ENCODE measurements at places on chromosomes 12 and 14.

- DNase-seq = no peak
Observed at GRCh38 chr14:22973217-22974032, 8.9 kb downstream of the AJUBA start.

DNA sequence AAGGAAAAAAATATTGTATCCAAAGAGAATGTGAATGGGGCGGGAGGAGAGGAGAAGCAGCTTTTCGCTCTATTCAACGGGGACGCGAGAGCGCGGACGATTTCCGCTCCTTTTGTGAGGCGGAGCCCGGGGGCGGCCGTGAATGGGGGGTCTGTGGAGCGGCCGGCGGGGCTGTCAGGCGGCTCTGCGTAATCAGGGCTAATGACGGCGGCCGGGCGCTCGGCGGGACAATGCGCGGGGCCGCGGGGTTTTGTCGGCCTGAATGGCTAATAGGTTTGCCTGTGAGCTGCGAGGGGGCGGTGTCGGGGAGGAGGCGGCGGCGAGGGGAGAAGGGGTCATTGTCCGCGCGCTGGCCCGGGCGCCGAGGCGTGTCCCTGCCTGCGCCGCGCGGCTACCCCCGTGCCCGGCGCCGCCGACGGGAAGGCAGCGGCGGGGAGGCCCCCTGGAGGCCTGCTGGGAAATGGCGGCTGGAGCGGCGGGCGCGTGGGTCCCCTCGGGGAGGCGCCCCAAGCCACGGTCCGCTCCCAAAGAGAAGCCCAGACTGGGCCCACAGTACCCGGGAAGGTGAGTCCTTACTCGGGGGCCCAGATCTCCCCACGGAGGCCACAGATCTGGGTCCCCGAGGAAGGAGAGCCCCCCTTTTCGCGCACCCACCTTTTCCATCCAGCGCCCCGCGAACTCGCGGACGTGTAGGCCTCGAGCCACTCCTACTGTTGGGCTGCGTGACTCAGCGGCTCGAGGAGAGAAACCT, 6.0 kb downstream of the SIX6 start:
- DNase-seq = no peak

DNA sequence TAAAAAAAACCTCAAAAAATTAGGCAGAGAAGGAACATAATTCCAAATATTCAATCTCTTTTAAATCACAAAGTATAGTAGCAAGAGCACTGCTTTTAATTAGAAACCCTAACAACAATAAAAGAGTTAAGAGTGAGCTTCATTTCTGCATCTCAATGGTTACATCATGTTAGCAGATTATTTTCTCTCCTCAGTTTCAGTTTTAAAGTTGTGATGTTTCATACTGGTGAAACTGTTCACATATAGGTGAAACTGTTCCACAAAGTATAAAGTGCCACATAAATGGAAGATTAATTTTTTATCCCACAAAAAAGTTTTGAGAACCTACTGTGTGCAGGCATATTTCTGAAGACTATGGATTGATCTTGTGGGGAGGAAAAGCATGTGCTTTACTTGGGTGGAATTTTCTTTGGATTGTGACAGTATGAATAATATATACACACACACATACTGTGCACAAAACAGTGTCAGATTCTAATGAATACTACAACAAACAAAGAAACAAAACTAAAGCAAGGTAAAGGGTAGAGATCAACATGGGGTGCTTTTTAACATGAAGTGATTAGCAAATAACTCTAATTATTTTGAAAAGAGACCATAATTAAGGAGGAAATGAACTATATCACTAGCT, 17.1 kb downstream of the LUM start:
- DNase-seq = no peak

- DNase-seq = no peak
Observed at GRCh38 chr12:4145990-4146859, 127.3 kb upstream of the CCND2 start.

DNA sequence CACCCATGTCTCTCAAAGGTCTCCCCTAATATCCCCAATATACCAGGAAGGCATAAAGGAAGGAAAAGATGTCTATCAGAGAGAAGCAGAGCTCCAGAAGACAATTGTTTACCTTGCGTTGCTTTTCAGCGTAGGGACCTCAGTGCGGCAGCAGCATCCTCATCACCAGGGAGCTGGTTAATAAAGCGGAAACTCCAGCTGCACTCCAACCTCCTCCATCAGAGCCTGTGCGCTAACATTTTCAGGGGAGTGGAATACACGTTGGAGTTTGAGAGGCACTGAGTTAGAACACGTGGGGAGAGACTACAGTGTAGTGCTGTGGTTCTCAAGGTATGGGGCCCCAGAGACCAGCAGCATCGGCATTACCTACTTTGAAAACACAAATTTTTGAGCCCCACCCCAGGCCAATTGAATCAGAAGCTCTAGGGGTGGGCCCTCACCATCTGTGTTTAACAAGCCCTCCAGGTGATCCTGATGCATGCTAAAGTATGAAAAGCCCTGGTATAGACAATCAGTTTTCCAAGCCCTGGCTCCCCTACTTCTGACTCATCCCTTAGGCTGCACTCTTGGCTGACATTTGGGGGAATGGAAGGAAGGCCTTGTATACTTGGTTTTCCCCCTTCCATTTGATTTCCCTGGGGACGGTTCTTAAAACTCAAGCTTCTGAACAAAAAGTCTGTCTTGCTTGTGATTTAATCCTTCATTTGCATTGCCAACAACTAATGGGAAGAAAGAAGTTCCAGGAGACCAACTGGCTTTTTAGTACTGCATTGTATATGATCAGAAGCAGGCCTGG, 419.0 kb upstream of the CCDC196 start:
- no peak for DNase-seq

DNA sequence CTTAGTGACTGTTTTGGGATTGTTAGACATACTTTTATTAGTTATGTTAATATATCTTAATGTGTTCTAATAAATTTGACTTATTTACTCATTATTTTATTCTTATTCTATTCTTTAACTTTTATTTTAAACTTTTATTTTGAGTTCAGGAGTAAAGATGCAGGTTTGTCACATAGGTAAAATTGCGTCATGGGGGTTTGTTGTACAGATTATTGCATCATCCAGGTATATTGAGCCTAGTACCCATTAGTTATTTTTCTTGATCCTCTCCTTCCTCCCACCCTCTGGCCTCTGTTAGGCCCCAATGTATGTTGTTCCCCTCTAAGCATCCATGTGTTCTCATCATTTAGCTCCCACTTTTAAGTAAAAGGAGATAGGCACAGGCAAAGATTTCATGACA, 495.5 kb downstream of the MDGA2 start:
- no peak for DNase-seq

DNA sequence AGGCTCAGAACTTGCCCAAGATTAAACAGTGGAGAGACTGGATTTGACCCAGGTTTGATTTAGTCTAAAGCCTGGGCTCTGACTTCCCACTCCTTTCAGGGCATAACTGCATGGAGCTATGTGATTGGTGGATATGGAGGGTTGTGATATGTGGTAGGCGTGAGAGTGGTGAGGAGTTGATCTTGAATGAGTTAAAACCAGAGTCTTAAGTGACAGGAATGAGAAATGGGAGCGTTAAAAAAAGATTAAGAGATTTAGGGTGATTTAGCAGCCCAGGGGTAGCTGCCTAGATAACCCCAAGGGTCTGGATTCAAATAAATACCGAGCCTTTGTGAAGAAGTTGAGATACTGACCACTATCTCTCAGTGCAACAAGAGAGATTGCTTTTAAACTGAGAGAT, 8.4 kb downstream of the SYNDIG1L start:
- no peak for DNase-seq

GRCh38 chr14:80628547-80628946, 313.0 kb downstream of the CEP128 start:
- DNase-seq = no peak

- DNase-seq = no peak
Observed at GRCh38 chr12:67651132-67651695, 2.7 kb downstream of the DYRK2 start.

DNA sequence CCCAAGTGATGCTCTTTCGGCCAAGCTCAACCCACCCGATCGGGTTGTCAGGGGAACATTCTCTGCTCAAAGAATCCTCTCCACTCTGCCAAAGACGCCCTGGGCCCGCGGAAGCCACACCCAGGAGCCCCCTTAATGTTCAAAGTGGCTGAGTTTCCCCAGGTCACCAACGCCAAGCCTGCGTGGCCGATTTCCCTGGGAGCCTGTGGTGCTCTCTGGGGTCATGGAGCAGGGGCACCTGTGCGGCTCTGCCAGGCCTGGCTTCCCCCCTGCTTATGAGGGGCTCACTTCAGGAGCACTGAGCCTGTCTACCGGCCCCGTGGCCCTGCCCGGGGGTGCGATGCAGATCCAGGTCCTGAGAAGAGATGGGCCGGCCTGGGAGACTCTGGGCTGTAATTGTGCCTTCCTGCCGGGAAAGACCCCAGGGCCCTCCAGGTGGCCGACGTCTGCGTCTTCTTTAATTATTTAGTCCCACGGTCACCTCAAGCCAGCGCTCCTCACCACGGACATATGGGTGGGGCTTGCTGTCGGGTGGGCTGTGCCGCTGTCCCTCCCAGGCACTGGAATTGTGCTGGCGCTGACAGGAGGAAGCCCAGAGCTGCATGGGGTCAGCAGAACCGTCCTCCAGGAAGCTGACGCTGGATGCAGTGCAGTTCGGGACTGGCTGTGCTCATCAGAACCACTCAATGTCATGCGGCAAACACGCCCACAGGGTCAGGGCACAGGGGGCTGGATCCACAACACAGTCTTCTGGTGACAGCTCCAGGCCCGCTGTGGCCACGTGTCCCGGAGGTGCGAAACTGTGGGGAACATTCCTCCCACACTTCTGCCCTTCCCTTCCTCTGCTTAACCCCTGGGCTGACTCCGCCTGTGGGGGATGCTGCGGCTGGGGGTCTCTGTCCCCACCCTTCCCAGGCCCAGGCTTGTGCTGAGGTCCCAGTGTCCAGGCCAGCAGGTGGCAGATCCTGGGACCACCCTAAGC, 267.6 kb upstream of the SFSWAP start:
- DNase-seq = no peak

DNA sequence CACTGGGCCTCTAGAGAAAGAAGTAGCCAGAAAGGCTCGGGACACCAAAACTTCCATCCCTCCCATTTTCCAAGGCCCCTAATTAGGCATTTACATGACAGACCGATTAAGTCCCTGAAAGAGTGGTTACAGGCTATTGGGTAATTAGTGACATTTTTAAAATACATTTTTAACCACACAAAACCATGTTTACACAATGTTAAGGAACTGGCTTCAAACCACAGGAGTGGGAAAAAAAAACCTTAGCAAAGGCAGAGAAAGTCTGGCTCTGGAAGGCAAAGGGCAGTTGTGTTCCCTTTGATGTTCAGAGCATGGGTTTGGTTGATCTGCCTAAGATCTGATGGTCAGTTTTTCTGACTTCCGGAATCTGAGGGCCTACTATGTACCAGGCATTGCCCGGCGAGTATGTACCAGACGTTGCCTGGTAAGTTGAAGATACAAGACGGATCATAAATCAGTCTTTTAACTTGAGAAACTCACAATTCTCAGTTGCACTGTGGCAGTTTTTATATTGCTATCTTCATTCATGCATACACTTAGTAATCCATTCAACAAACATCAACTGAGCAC, 576.5 kb downstream of the MED13L start:
- no peak for DNase-seq

DNA sequence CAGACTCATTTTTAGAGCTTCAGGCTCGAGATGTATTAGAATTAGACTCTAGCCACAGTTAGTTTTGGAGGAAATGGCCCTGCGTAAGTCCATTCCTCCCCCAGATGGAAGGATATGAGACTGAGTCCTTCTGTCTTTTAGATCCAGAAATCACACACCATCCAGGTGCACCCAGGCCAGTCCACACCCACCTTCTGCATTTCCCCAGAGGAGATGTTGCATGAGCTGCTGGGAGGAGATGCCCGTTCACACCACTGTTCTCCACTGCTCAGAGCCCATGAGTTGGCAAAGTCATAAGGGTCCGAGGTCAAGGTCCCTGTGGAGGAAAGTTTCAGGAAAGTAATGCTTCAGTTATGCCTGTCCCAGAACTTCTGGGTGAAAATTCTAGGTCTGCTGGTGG, 29.2 kb downstream of the VWF start:
- DNase-seq = no peak

GRCh38 chr12:89279499-89279898, 72.8 kb downstream of the DUSP6 start:
- no peak for DNase-seq

DNA sequence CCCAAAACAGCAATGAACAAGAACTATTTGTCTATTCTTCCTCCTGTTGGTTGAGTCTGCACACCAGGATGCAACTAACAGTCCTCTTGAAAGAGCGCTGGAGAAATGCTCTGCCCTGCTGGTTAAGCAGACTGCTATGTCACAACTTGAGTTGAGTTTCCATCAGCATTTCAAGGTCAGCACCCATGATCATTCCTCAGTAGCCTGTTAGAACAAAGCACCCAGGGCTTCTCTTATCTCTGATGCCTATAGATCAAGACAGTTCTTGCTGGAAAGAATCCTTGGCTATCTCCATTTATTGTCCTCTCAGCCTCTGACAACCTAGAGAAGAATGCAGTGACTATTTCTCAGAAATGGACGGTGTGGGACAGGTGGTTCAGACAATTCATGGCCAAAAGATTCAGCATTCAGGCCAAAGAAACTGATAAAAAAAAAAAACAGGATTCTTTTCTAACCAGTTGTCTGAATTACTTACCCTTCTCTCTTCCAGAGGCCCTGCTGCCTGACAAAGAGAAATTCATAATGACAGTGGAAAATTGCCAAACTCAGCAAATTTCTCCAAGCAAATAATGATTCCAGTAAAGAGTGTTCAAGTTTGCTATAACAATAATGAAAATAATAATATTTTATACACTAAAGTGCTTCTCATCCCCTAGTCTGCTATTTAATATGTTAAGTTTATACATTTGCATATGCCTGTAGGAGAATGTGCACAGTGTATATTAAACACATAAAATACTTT, 306.7 kb downstream of the EMP1 start:
- no peak for DNase-seq

DNA sequence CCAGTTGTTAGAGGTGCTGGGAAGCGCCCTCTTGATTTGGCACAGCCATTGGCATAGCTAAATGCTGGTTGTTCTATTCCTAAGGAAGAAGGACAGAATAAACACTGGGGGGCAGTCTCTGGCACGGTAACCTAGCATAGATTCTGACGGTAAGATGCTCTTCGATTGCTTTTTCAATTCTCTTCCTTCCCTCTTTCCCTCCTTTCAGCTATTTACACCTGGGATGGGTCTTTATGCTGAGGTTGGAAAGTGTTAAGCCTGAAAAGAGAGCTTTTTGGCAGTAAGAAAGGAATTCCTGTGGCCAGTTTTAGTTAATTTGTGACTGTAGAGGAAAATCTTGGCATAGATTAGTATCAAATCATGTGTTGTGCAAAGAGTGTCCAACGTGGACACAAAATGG, 162.8 kb downstream of the SNAPC1 start:
- DNase-seq = no peak

- no peak for DNase-seq
Observed at GRCh38 chr12:10652192-10652591, 21.7 kb downstream of the STYK1 start.

GRCh38 chr14:99412117-99413061, 68.3 kb downstream of the SETD3 start:
- no peak for DNase-seq

DNA sequence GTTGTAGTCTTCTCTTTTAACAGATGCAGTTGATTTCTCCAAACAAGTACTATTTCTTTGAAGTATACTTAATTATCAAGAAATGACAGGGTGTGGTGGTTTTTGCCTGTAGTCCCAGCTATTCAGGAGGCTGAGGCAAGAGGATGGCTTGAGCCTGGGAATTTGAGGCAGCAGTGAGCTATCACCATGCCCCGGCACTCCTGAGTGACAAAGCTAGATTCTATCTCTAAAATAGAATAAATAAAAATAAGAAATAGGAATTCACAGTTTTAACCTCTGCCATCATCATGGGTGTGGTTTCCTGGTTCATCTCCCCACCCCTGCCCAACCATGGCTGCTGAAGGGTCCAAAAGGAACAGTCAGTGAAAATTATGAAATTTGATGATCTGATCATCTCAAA, 290.2 kb upstream of the FLRT2 start:
- DNase-seq = no peak

GRCh38 chr14:66619952-66620351, 112.0 kb downstream of the GPHN start:
- DNase-seq = no peak

Data from esophagus squamous epithelium (tissue), 5 donors.